ENCODE measurements at places on chromosomes 1 and 21. TPM values are rescaled to one million over a fixed set of nuclear protein-coding genes. Genes with fewer than 3 reads are reported as not detected.

RHOU gene
- total RNA-seq: 0.36 TPM

NOS1AP gene
- total RNA-seq: under 0.01 TPM

RGSL1 gene
- not detected for total RNA-seq

TXNIP gene
- 34.3 TPM for total RNA-seq

FABP3 gene
- 0.50 TPM for total RNA-seq

EVA1C gene
- 8.9 TPM for total RNA-seq

BRINP3 gene
- not detected for total RNA-seq

SHE gene
- total RNA-seq: not detected

SMIM1 gene
- 0.68 TPM for total RNA-seq

ANGPTL3 gene
- not detected for total RNA-seq

MUL1 gene
- 29.7 TPM for total RNA-seq

FAM72B gene
- under 0.01 TPM for total RNA-seq

USP16 gene
- 34.9 TPM for total RNA-seq

CCDC185 gene
- total RNA-seq: not detected

ARID4B gene
- 37.6 TPM for total RNA-seq

MSH4 gene
- total RNA-seq: 1.1 TPM

SSU72 gene
- 69.4 TPM for total RNA-seq

SETD4 gene
- total RNA-seq: 17.8 TPM

TOMM40L gene
- 10.9 TPM for total RNA-seq

SCAF4 gene
- 4.1 TPM for total RNA-seq

ARTN gene
- 28.7 TPM for total RNA-seq

SEC16B gene
- 1.4 TPM for total RNA-seq

GUCA2A gene
- total RNA-seq: not detected

CD48 gene
- total RNA-seq: not detected

TCHHL1 gene
- not detected for total RNA-seq

GCLM gene
- 8.2 TPM for total RNA-seq

SERINC2 gene
- 182 TPM for total RNA-seq

LCE2A gene
- not detected for total RNA-seq

NR5A2 gene
- total RNA-seq: under 0.01 TPM

SPRR2G gene
- total RNA-seq: not detected

NBPF4 gene
- total RNA-seq: 0.14 TPM

LSM10 gene
- total RNA-seq: 14.5 TPM

DDX59 gene
- 18.8 TPM for total RNA-seq

ADGRL2 gene
- 38.6 TPM for total RNA-seq

PDC gene
- not detected for total RNA-seq

PCP4L1 gene
- 6.0 TPM for total RNA-seq

SHISAL2A gene
- not detected for total RNA-seq

PPIAL4G gene
- not detected for total RNA-seq

HTR1D gene
- total RNA-seq: 0.07 TPM

RBP7 gene
- total RNA-seq: 0.28 TPM

Measured in nasal cavity respiratory epithelium epithelial cell of viscerocranial mucosa (primary cell).